T-helper 2 cell (primary cell): ENCODE measurements at places on chromosomes 13 and 19.

GRCh38 chr13:41516166-41516565, 58.8 kb downstream of the RGCC start:
- DNase-seq = no peak

DNA sequence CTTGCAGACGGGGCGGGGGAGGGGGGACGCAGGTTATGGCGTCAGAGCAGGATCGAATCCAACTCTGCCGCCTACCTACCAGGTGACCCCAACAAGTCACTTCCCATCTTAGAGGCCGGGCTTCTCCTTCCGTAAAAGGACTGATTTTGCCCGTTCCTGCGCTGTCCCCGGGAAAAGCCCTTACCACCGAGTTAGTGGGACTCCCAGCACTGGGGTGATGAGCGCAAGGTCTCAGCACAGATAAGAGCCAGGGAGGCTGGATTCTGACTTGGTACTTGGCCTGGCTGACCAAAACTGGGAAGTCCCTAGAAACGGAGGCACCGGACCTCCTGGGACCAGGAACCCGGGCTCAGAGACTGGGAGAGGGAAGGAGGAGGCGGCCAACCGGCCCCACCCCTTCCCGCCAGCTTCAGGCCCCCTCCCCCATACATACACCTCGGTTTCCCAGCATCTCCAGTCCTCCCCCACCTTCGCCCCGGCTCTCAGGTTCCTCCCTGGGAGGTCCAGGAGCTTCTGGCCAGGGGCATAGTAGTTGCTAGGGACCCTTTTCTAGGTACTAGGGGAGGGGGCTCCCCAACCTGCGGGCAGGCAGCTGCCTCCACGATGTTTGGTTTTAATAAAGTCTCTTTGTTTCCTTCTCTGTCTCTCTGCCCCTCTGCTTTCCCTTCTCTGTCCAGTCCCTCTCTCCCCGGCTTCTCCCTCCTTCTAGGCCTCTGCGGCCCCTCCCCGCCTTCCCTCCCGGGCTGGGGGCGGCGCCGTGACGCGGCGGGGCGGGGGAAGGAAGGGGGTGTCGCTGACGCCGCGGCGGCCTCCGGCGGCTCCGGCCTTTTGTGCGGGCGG, at the start of gene GRAMD1A:
Gene GRAMD1A, plus strand, starts transcription at position 826 of the 840 bp plus-strand sequence. CDS start 156 bp downstream, outside the sequence.
- peak; percentile 63 for DNase-seq

DNA sequence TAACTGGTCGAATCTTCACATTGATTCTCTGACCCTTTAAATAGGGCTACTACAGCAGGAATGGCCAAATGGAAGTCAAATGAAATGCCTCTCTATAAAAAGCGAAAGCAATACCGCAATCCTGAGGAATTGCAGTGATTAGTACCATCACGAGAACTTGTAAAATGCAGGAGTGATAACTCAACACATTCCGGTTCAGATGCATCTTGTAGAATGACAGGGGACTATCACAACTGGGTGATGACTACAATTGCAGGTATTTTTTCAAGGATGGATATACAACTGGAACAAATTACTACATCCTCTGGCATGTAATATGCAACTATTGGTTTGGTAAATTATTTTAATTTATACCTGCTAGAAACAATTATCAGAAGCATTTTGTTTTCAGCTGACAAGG, 140.4 kb downstream of the PCDH20 start:
- no peak for DNase-seq

DNA sequence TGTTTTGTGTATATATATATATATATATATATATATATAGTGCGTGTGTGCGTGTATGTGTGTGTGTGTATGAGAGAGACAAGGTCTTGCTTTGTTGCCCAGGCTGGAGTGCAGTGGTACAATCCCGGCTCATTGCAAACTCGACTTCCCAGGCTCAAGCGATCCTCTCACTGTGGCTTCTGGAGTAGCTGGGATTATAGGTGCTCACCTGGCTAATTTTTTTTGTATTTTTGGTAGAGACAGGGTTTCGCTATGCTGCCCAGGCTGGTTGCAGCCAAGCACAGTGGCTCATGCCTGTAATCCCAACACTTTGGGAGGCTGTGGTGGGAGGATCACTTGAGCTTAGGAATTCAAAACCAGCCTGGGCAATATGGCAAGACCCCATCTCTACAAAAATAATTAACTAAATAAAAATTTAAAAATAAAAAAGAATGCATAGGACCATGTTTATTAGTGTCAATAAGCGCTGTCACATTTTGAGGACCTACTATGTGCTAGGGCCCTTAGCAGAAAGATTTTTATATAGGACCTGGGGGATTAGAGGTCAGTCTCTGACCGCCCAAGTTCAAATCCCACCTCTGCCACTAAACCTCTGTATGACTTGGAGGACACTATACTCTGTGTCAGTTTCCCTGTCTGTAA, 1.8 kb downstream of the PVR start:
- no peak for DNase-seq
